ENCODE measurements at places on chromosomes 11 and 22. TPM values are rescaled to one million over a fixed set of nuclear protein-coding genes. Genes with fewer than 3 reads are reported as not detected.

DNA sequence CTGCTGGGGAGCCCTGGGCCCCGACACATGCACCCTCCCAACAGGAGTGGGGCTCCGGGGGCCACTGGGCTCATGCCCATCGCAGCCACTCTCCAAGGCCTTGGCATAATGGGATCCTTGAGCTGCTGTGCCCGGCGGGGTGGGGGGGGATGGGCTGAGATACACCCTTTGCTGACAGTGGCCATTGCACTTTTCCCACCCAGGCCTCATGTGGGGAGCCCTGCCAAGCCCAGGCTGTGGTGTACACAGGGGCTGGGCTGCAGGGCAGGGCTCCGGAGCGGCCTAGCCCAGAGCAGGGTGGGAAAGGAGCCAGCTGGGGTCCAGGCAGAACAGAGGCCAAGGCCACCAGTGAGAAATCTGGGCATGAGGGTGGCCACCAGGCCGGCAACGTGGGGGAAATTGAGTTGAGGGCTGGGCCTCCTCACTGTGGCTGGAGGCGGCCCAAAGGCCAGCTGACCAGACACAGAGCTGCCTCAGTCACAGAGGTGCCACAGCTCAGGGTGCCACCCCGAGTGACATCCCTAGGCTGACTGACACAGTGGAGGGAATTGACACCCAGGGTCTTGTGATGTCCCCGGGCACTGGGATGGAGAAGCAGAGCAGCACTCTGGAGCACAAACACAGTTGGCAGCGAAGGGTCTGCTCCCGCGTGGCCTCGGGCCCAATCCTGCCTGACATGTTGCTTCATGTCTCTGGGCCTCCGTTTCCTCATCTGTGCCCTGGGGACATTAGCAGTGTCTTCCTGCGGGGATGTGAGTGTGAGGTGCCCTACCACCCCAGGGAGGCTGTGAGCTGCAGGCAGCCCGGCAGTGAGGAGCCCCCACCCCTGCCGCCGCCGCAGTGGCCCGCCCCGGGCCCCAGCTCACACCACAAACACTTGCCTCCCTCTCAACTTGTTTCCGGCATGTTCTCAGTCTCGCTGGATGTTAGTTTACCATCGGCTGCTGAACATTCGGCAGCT lies 30.4 kb downstream of the RTN4R start:
- DNase-seq: no peak

Gene FGF4
- not detected for total RNA-seq

GRCh38 chr22:20922141-20922751 lies 5.0 kb downstream of the CRKL start:
- DNase-seq: no peak

Gene YAP1
- 127 TPM for total RNA-seq

Gene ZP1
- total RNA-seq: not detected

Gene CDON
- total RNA-seq: 13.3 TPM

Measured in upper lobe of right lung (tissue), 1 donor.